Upper lobe of right lung (tissue), 1 donor: ENCODE measurements at places on chromosomes 2 and 18. TPM values are rescaled to one million over a fixed set of nuclear protein-coding genes. Genes with fewer than 3 reads are reported as not detected.

Gene ODC1
- total RNA-seq: 50.9 TPM

Gene NT5C1B
- total RNA-seq: not detected

GRCh38 chr2:105274046-105274445 lies 32.5 kb downstream of the GPR45 start:
- H3K4me3 ChIP-seq: no peak overlapping the region
- no peaks in the 10 kb centered on the region for H3K4me1 ChIP-seq
- H3K27me3 ChIP-seq: no peaks in the 10 kb centered on the region
- no peak overlapping the region for H3K27ac ChIP-seq
- no peak for DNase-seq
- H3K36me3 ChIP-seq: peaks cover 97% of the 10 kb centered on the region

DNA sequence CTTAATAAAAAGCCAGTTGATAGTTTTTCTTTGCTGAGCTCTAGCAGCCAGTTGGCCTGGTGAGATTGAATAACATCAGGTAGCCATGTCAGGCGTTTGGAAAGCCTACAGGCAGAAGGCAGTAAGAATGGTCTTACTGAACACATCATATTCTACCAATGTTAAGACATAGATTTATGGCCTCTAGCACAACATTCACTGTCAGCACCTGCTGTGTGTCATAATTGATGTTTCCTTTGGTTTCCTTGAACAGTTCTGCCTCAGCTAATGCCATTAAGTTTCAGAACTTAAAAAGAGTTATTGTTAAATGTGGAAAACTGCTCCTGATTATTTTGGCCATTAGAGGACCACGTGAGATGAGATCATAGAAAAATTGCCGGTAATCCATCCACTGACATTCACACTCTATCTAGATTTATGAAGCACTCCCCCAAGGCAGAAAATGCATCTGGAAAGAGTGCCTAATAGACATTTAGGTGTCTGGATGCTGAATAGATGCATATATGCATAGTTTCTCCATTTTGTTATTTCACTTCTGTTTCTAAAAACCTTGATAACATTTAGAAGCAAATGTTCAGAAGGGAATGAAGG lies 434.7 kb downstream of the PTPRM start:
- H3K4me1 ChIP-seq: peaks cover 16% of the 10 kb centered on the region
- no peaks in the 10 kb centered on the region for H3K36me3 ChIP-seq
- DNase-seq: no peak
